SK-N-SH (cell line): ENCODE measurements at places on chromosomes 16 and 17. TPM values are rescaled to one million over a fixed set of nuclear protein-coding genes. Genes with fewer than 3 reads are reported as not detected.

DNA sequence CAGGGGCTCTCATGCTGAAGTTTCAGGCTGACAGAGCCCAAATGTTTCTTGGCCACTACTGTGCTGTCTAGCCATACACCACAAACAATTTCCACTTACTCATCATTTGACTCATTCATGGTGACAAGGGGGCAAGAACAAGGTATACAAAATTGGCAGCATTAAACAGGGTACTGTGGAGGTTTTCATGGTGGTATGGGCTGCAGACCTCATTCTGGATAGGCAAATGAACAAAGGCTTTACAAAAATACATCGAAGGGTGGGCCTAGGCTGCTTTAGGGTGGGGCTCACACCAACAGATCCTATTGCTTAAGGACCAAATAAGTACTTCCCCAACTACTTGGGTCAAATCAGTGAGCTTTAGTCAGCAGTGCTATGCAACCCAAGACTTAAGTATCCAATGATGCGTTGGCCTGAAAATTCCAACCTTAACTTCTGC, 53.0 kb downstream of the N4BP1 start:
- DNase-seq = no peak

DNA sequence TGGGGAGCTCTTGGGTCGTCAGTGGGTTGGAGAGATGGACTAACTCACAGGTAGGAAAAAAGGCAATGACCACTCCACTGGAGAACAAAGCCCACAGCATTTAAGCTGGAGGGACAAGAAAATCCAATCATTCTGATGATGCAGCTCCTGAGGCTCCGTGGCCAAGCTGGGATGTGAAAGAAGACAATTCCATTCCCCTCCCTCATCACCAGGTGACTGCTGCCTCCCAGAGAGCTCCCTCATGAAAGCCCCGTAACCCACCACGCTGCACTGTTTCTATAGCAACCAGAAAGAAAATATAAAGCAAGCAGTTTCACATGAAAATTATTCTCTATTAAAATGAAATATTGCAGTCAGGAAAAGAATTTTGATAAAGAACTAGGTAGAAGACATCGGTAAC, 15.2 kb downstream of the ANKRD11 start:
- DNase-seq = no peak

Gene TBC1D3D
- polyA plus RNA-seq = 0.10 and 0.19 TPM in 2 replicates

DNA sequence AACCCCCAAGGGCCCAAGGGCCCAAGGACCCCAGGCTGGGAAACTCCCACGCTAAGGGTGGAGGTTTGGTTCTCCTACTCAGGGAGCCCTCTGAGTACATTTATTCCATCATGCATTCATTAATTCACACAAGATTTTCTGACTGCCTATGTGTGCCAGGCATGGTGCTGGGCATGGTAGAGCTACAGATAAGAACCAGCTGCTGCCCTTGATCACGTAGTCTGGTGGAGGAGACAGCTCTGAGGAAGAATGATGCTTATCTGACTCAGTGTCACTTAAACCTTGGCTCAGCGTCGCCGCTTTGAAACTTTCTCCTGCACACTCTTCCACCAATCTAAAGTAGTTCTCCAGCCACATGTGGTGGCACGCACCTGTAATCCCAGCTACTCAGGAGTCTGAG, 3.6 kb upstream of the ARL4D start:
- no peak for DNase-seq

GRCh38 chr17:14098246-14098645, 28.9 kb downstream of the COX10 start:
- DNase-seq = no peak

DNA sequence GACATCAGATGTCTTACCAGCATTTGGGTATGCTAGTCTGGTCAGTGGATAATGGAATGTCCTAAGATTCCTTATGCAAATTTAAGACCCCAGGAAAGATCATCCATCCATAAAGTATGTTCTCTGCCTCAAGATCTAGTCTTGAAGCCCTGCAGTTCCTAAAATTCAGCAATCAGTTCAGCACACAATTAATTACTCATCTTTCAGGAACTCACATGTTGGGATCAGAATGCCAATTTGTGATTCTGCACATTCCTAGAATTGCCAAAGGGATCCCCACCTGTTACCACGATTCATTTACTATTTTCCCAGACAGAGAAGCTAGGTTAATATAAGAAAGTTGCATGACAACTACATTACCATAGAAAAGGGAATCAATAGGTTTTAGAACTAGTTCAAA, 3.2 kb downstream of the OR2C1 start:
- DNase-seq = no peak

- peak; percentile 78 for DNase-seq
These were observed 7.9 kb upstream of the BAIAP2 start for GRCh38 chr17:81027038-81027437.
